ENCODE measurements at places on chromosomes 12 and 14. TPM values are rescaled to one million over a fixed set of nuclear protein-coding genes. Genes with fewer than 3 reads are reported as not detected.

The LRFN5 gene
- total RNA-seq, result 66.9 TPM

The CCDC197 gene
- total RNA-seq, result not detected

The P2RX2 gene
- not detected for total RNA-seq

The PIK3C2G gene
- 0.41 TPM for total RNA-seq

The ZNF641 gene
- total RNA-seq, result 33.4 TPM

The LMNTD1 gene
- 1.2 TPM for total RNA-seq

The AQP5 gene
- 1.2 TPM for total RNA-seq

The TMPO gene
- total RNA-seq, result 146 TPM

The KRT8 gene
- total RNA-seq, result not detected

The PRR13 gene
- 4.9 TPM for total RNA-seq

The ASCL4 gene
- not detected for total RNA-seq
